ENCODE measurements at places on chromosomes 7 and 10.

GRCh38 chr10:30491204-30491915 is 57.4 kb downstream of the MAP3K8 start:
- DNase-seq, result peak; percentile 17

DNA sequence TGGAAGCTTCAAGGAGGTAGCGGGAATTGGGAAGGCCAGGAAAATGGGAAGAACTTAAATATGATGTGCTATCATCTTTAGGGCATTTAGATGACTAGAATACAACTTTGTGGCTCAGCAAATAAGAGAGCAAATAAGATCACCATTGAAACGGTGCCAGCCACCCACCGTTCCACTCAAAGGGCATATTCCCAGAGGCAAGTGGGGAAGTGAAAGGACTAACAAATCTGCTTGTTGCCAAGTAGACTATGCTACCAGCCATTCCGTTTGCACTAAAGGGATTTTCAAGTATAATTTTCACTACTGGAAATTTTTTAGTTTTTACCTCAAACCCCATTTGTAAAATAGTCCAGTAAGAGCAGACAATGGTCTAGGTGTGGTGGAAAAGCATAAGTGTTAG is 4.0 kb upstream of the PPP1R3C start:
- no peak for DNase-seq

GRCh38 chr7:144723301-144723700 is 112.6 kb downstream of the TPK1 start:
- no peak for DNase-seq

DNA sequence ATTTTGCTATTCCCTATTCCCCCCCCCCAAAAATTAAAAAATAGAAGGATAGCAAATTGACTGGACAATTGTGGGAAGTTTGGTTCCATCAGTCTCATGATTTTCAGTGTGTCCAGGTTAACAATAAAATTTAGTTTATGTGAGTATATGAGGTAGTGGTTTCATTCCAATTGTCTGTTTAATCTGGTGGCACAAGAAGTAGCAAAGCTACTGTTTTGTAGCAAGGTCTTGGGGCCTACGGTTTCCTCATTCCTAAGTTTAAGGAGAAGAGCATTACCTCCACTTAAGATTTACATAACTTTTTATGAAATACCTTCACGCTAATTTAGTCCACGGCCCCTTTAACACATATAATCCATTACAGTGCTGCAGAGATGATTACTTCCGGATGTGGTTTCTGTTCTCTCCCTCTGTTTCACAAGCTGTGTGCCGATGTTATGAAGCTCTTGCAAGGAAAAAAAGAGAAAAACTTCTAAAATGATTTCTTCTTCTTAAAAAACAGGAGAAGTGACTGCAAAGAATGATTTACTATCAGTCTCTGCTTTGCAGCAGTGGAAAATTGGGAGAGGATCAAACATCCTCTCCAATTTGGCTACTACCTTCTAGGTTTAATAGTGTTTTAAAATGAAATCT is 32.7 kb upstream of the NPVF start:
- peak; percentile 59 for DNase-seq

DNA sequence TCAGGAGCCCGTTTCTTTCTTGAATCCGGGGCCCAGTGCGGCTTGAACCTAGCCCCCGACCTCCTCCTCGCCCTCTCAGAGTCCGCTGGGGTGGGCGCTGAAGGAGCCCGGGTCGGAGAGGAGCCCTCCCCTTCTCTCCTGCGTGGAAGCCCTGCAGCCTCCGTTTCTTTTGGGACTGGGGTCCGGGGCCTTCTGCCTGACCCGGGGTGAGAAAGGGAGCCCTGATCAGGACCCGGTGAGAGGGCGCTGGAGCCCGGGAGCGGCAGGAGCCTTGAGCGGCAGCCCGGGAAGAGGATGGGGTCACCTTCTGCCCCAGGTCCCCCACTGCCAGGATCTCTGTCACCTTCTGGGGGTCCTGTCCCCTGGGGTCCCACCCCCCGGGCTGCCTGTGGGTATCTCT is 162.3 kb downstream of the ZNF33B start:
- DNase-seq, result no peak

GRCh38 chr7:137417464-137417863 is 73.9 kb upstream of the PTN start:
- no peak for DNase-seq

DNA sequence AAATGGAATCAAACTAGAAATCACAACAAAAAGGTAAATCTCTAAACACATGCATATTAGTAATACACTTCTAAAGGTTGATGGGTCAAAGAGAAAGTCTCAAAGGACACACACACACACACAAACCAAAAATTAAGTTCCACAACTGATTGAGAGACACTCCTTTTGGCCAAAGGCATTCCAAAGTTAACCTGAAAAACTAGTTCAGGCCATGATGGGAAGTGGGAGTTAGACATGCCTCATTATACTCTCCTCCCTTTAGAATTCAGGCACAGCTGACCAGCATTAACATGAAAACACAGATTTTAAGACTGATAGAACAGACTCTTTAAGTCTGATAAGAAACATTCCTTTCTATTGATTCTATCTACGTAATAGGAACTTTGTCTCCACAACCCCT is 332.4 kb upstream of the IGFBP3 start:
- DNase-seq, result no peak

DNA sequence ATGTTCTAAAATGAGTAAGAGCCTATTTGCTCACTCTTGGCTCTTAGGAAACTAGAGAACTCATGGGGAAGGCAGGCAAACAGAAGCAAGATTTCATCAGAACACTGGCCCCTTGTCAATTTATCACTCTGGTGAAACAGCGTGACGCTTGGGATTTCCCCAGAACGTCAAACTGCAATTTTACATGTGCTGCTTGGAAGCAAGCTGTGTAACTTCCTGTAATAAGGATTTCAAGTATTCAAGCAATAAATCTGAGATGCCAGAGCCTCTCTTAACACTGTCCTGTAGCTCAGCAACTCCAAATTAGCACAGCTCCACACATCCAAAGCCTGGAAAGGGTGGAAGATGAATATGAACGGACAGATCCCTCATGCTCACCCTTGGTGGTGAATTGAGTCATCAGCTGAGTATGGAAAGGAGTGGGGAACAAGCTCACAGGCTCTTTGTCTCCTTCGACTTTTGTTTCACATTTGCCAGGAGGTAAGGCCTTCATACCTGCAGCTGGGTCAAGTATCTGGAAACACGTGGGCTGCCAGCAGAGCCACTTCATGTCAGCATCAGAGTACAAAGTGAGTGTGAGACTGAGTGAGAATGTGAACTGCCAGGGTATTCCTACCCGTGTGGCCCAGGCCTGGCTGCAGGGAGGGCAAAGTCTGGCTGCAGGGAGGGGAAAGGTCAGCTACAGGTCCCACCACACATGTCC is 140.4 kb upstream of the NAMPT start:
- peak; percentile 90 for DNase-seq

DNA sequence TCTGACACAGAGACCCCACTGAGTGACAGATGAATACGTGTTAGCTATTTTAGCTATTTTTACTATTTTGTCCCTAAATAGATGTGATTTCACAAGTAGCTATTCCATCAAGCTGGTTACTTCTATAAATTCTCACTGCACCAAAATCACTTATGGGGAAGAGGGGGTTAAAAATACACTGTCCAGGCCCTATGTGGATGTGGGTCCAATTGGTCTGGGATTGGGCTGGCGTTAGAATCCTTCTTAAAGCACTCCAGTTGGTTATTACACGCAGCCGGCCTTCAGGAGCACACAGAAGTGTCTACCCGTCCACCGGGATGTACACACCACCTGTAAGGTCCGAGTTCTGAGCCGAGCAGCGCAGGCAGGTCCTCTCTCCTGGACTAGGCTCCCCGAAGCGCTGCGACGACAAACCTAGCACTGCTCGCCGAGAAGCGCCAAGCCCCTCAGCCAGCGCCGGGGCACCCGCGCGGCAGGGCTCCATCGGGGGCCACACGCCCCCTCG is 222.3 kb upstream of the MKLN1 start:
- DNase-seq, result no peak

All from RCC 7860 (cell line).